ENCODE measurements at places on chromosomes 3 and 15.

DNA sequence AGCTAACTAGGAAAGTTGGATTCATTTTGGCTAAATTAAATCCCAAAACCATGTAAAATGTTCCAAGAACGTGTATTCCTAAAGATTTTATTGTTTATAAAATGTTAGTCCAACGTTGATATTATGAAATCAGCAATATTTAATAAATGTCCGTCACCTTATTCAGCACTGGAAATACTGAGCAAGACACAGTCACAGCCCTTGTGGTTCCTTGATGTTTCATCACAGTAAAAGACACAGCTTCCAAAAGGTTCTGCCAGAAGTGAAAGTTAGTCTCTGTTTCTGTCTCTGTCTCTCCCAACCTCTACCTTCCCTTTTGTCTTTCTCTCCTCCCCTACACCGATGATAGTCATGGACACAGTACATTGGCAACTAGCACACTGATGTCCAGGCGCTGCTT is 82.2 kb upstream of the BOC start:
- DNase-seq, result no peak

- no peak for DNase-seq
These were observed 33.2 kb downstream of the NR2F2 start for GRCh38 chr15:96363707-96364106.

GRCh38 chr3:78629544-78629943 is 1138.3 kb downstream of the ROBO1 start:
- no peak for DNase-seq

GRCh38 chr3:76673171-76673570 is 366.7 kb upstream of the ROBO2 start:
- no peak for DNase-seq

DNA sequence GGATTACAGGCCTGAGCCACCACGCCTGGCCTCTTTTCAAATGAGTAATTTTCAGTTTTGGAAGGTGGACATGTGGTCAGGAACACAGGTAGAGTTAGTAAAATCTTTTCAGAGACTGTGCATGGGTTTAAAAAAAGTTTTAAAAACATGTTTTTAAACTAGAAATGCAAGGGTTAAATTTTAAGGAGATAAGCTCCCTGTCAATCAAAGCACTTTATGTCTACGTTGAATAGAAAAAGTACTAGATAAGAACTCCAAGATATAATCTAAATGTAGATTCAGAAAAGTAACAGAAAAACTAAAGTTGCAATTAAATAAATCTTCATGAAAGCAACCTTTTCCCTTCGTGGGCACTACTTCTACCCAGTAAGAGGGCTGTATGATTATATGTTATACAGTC is 131.7 kb downstream of the CLASP2 start:
- no peak for DNase-seq

DNA sequence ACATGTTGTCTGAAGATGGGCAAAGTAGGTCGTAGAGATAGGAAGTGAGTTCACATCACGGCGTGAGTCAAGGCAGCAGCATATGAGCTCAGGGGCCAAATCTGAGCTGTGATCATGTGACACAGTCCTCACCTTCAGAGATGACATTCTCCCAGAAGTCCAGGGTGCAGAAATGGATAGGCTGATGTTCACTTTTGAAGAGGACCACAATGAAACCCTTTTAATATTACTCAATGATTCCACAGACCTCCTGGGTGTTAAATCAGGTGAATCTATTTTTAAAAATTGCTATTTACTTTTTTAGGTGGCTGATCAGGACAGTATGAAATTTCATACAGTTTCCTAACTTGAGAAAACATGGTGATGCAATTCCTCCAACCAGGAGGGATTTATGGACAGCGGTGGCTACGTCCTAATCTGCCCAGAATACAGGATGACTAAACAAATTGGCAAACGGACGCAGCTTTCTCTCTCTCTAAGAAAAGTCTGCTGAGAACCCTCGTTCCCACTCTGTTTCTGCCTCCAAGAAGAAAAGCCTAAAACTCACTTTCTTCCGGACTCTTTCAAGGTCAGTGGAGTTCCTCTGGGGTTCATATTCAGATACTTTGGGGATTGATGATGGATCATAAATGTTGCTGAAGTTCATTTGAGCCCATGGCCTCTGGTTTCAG is 34.4 kb downstream of the B3GNT5 start:
- DNase-seq, result peak; percentile 27

- no peak for DNase-seq
These were observed 386.4 kb downstream of the ZBTB20 start for GRCh38 chr3:114760679-114761078.
